ENCODE measurements at places on chromosomes 13 and 19.

DNA sequence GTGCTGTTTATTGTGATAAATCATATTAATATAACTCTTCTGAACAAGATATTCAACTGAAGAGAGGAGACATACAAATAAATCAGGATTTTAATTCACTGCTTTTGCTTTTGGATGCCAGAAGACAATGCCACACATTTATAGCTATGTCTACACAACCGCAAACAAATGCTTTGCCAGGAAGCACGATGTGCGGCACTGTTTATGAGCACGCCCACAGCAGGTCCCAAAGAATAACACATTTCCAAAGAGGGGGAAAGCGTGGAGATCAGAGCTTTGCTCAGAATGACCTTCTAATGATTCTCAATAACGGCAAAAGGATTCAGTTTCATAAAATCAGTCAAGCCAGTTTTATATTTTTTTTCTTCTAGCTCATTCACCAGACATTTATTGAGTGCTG is 16.7 kb downstream of the FAM216B start:
- DNase-seq, result no peak

- DNase-seq, result no peak
These were observed 14.4 kb downstream of the PAK4 start for GRCh38 chr19:39139971-39140453.

GRCh38 chr13:70959035-70959775 is 851.0 kb upstream of the KLHL1 start:
- DNase-seq, result peak; percentile 50

- no peak for DNase-seq
These were observed 19.1 kb downstream of the C19orf12 start for GRCh38 chr19:29695765-29696564.

DNA sequence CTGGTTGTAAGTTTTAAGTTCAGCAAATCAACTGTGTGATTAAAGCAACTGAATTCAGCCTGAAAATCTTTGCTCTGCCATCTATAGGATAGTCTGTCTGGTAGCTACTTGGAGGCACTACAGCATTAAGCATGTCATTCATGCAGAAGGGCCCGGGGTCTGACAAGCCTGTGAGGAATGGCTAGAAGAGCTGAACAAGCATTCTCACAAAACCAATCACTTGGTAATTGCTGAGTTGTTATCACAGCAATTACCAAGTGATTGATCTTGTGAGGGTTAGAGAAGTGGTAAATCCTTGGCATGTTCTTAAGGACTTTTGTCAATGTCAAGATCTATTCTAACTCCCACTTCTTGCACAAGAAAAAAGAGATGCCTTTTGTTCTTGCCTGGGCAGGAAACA is 356.1 kb downstream of the FGF14 start:
- peak; percentile 50 for DNase-seq

DNA sequence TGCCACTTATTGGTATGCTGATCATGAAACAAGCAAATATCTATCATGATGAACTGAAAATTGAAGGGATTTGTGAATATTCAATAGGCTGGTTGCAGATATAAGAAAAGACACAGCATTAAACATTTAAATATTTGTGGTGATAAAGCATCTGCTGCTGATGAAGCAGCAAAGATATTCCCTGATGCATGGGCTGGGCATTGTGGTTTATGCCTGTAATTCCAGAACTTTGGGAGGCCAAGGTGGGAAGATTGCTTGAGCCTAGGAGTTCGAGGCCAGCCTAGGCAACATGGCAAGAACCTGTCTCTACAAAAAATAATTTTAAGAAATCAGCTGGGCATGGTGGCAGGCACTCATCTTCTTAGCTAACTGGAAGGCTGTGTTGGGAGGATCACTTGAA is 54.5 kb downstream of the GPR180 start:
- no peak for DNase-seq

DNA sequence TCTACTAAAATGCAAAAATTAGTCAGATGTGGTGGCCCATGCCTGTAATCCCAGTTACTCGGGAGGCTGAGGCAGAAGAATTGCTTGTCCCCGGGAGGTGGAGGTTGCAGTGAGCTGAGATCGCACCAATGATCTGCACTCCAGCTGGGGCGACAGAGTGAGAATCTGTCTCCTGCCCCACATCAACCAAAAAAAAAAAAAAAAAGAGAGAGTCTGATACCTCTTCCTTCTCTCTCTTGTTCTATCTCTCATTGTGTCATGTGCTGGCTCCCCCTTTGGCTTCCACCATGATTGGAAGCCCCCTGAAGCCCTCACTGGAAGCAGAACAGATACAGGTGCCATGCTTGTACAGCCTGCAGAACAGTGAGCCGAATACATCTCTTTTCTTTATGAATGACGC is 20.4 kb downstream of the CLEC11A start:
- DNase-seq, result no peak

DNA sequence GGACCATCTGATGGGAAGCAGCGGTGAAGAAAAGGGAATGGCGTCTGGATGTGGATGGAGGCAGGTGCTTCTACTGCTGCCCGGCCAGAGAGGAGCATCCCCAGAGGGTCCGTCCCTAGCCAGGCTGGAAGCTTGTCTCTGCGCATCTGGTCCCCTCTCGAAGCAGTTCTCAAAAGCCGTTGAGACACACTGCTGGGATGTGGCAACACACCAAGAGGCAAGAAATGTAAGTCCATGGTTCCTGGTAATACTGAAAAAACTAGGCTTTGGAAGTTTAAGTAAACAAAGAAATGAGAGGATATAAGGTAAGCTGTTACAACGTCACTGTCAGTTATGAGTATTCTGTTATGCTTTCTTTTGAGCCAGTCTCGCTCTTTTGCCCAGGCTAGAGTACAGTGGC is 15.1 kb upstream of the FFAR2 start:
- no peak for DNase-seq

DNA sequence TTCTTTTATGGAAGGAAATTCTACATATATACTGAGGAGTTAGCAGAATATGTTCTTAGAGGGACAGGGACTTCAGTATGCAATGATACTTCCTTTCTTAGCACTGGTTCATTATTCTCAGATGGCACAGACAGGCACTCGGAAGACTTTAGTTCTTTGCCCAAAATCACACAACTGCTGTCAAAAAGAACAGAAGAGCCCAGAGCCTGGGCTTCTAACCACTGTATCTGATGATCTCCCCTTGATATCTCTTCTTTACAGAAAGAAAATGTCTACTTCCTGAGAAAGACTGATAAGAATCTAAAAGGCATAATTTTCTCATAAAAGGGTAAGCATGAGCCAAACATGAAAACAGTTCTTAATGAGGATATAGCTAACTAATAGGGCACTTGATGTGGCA is 2034.2 kb upstream of the PRR20A start:
- DNase-seq, result no peak

- DNase-seq, result no peak
These were observed 18.6 kb downstream of the GJA3 start for GRCh38 chr13:20142023-20142926.

DNA sequence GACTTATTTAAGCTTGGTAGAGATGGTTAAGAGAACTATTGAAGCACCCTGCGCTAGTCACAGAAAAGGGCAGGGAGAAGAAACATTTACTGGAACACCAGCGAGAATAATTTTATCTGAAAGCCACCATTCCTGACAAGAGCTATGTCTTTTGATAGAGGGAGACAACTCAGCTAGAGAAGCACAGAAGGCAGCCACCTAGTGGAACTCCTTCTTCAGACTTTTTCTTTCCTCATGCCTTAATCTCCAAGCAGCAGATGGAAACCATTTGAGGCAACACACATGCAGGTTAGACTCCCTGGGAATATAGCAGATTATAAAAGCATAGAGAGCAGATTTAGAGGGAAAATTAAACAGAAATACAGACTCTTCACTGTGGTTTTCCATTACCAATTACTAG is 813.4 kb downstream of the SLITRK6 start:
- peak; percentile 46 for DNase-seq

DNA sequence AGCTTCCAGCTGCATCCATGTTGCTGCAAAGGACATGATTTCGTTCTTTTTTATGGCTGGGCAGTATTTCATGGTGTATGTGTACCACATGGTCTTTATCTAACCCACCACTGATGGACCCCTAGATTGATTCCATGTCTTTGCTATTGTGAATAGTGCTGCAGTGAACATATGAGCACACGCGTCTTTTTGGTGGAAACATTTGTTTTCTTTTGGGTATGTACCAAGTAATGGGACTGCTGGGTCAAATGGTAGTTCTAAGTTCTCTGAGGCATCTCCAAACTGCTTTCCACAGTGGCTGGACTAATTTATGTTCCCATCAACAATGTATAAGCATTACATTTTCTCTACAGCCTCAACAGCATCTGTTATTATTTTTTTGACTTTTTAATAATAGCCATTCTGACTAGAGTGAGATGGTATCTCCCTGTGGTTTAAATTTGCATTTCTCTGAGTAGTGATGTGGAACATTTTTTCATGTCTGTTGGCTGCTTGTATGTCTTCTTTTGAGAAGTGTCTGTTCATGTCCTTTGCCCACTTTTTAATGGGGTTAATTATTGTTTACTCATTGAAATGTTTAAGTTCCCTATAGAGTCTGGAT is 6.8 kb upstream of the UBE2L5 start:
- no peak for DNase-seq

GRCh38 chr19:55777528-55777927 is 8.6 kb downstream of the RFPL4AL1 start:
- peak; percentile 16 for DNase-seq

GRCh38 chr13:31922724-31923123 is 108.8 kb upstream of the FRY start:
- DNase-seq, result no peak

DNA sequence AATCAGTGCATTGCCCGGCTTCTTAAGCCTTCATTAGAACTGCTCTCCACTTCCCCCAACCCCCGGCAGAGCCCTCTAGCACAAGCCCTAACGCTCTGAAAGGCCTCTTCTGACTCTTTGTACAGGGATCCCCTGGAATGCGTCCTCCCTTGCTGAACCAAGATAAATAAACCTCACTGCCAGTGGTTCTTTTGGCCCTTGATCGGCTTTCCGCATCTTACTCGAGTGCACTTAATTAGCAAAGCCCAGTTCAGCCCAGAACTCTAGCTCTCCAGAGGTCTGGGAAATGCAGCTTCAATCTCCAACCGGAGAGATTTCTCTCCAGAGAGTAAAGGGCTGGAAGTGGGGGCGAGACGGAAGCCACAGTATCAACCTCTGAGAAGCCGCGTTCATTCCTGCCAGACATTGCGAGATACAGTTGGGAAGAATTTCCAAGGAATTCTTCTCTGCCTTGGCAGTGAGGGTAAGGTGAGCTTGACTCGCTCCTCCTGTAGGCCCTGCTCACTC is 8.7 kb upstream of the ZNF444 start:
- DNase-seq, result no peak

- no peak for DNase-seq
These were observed 33.2 kb upstream of the KL start for GRCh38 chr13:32983058-32983457.

DNA sequence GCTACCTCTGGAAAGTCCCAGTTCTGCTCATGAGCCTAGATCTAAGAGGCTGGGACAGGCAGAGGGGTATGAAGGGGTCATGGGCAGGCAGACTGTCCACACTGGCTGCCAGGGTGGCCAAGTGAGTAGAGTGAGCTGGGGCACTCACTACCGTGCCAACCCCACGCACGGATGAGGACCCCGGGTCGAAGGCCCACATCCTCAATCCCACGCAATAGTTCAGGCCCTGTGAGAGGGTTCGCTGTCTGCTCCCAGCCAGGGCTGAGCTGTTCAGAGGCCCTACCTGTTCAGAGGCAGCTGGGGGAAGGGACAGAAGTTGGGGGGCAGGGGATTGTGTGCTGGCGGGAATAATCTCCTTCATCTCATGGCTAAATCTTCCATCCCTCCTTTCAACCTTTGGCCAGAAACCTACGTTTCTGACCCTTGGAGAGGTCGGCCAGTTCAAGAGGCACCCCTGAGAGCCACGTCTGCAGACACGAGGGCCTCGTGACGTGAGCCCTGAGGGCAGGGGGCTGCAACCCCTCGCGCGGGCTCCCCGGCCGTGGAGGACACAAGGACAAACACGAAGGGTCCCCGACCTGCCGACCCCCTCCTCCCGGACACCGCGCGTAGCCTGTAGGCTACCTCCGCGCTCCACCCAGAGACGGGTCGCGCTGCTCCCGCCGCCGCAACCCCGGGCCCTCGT is 1.0 kb upstream of the RPS5 start:
- peak; percentile 35 for DNase-seq

GRCh38 chr13:40581277-40581579 is 85.2 kb downstream of the FOXO1 start:
- no peak for DNase-seq

DNA sequence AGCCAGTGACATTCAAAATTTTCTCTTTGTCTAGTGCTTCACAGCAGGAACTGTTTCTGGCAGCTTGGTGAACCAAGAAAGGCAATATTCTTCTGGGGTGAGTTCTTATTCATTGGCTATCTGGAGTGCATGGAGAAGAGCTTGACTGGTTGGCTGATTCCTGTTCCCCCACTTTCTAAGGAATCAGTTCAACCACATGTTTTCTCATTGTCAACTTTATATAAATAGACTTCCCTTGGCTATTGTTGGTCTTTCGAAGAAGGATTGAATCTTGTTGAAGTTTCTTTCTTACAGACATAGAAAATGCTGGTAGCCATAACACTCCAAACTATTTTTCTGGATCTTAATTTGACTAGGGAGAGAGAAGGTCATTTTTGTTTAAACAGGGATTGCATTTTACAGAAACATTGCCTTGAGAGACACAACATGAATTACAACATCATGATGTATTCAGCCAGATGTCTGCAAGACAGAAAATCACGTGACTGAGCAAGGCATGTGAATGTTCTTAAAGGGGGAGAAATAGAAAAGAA is 85.2 kb downstream of the EDNRB start:
- no peak for DNase-seq

GRCh38 chr13:79458436-79458835 is 22.5 kb upstream of the NDFIP2 start:
- DNase-seq, result no peak

DNA sequence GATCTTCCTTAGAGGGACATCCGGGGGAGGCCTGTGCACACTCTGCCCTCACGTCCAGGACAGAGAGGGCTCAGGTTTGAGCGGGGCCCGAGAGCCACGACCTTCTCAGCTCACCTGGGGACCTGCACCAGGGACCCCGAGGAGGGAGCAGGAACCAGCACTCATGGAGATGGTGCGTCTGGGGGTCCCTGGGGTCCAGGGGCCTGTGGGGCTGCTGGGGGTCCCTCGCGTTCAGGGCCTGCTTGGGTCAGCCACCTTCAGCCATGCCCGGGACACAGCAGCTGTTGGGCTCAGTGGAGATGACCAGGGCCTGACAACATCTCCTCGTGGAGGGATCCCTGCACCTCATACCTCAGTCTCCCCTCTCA is 47.1 kb downstream of the TMEM255B start:
- DNase-seq, result no peak

DNA sequence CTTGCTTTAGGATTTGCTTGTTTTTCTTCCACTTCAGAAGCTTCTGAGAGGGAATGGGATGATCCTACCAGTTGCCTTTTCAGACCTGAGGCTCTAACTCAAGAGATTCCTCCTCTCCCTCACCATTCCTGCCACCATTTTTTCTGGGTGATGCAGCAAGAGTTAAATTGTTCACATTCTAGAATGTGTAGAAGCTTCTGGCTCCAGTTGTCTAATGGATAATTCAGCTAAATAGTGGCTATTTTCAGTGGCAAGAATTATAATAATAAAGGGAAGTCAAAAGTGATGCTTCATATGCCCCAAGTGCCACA is 20.9 kb downstream of the BBC3 start:
- no peak for DNase-seq

- peak; percentile 18 for DNase-seq
These were observed 68.1 kb downstream of the UFM1 start for GRCh38 chr13:38417727-38418126.

Measured in WERI-Rb-1 (cell line).